ENCODE measurements at places on chromosomes 7 and 10. TPM values are rescaled to one million over a fixed set of nuclear protein-coding genes. Genes with fewer than 3 reads are reported as not detected.

Gene SH2D4B
- 0.43 TPM for total RNA-seq

Gene ZNF746
- total RNA-seq: 17.0 TPM

- no peak for DNase-seq
Observed at GRCh38 chr10:13056456-13057077, 43.4 kb upstream of the OPTN start.

Gene PODXL
- 99.9 TPM for total RNA-seq

Gene EPDR1
- 70.3 TPM for total RNA-seq

Gene ABCB4
- total RNA-seq: 0.41 TPM

GRCh38 chr7:22480523-22481075 is 19.4 kb downstream of the STEAP1B start:
- no peak for DNase-seq

- peak; percentile 50 for DNase-seq
Observed at GRCh38 chr10:124389613-124390361, 28.9 kb downstream of the OAT start.

DNA sequence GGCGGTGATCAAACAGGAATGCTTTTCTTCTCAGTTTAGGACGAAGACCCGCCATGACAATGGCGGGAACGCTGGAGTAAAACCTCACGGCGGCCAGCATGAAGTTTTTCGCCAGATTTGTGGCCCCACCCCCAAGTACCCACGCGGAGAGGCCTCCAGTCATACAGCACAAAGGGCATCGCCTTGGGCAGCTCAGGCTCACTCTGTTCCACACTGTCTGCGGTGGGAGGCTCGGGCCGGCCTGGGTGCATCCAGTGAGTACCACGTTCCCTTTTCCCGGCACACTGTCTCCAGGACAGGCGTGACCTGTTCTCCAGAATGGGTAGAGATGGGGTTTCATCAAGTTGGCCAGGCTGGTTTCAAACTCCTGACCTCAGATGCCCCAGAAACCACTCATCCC is 27.3 kb downstream of the ASB13 start:
- DNase-seq: no peak

DNA sequence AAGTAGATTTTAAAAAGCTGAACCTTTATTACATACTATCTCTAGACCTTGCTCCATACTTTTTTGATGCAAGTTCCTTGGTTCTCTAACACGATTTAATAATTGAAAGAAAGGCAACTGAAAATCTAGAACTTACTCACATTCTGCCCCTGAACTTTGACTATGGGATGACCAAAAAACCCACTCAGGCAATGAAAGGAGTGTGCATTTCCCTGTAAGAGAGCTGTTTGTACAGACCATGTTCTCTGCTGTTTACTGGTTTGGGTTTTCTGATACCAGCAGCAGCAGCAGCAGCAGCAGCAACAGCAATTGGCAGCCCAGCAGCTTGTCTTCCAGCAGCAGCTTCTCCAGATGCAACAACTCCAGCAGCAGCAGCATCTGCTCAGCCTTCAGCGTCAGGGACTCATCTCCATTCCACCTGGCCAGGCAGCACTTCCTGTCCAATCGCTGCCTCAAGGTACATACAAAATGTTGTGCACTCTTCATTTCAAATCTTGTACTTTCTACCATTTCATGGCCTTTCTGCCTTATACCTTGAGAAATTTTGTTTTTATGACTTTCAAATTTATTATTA is 216.7 kb downstream of the FOXP2 start:
- no peak for DNase-seq

DNA sequence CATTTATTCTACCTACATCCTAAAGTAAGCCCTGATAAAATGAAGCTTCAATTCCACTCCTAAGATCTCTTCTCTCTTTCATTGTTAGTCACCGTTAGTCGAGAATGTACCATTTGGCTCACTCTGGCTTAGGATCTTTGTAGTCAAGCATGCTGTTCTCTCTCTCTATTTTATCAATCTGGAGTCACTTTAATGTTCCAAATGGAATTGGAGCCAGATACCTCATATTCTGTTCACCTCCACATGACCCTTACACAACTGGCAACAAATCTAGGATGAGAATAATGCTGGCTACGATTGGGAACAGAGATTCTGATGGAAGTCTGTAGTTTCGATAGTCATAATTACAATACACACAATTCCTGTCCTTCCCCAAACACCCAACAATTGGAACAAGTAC is 213.7 kb downstream of the TWIST1 start:
- no peak for DNase-seq

- DNase-seq: no peak
Observed at GRCh38 chr10:114489521-114490310, 85.4 kb upstream of the AFAP1L2 start.

Gene TAS2R5
- total RNA-seq: 2.2 TPM

Gene HK1
- 84.0 TPM for total RNA-seq

DNA sequence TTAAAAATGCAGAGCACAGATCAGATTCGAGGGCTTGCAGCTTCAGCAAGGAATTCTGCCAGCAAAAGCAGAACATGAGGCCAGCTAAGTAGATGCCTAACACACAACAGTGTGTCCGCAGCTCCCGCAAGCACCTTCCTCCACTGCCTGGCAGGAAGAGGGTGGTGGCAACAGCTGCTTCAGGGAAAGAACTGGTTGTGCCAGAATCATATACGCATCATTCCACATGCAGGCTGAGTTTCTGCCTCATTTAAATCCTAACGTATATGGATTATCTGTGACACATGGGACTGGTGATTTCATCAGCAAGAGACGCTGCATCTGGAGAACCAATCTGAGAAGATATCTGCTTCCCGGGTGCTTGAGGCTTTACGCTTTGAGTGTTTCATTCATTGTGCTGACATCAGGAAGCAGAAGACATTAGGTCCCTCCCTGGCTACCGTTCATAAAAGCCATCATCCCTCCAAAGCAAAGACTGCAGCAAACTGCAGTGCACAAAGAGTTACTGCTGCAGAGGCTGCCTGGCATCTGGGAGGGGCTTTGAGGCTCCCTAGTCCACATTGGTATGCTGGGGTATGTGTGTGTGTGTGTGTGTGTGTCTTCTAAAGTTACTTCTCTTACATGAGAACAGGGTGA is 78.8 kb downstream of the FAM13C start:
- DNase-seq: no peak

- DNase-seq: no peak
Observed at GRCh38 chr10:23110722-23111516, 15.5 kb downstream of the MSRB2 start.

Data from upper lobe of right lung (tissue), 1 donor.